T-cell (primary cell): ENCODE measurements at places on chromosomes 7 and 10.

GRCh38 chr7:152984421-152984820 is 224.9 kb downstream of the ACTR3B start:
- H3K36me3 ChIP-seq: no peaks in the 10 kb centered on the region
- H3K27me3 ChIP-seq: no peaks in the 10 kb centered on the region
- no peaks in the 10 kb centered on the region for H3K4me1 ChIP-seq
- H3K27ac ChIP-seq: no peak overlapping the region

- no peaks in the 10 kb centered on the region for H3K27me3 ChIP-seq
- H3K4me1 ChIP-seq: no peaks in the 10 kb centered on the region
- H3K27ac ChIP-seq: no peak overlapping the region
- H3K36me3 ChIP-seq: peaks cover 5% of the 10 kb centered on the region
- DNase-seq: no peak
Measured at GRCh38 chr7:155725006-155725355, 80.5 kb downstream of the RBM33 start.

- no peaks in the 10 kb centered on the region for H3K4me1 ChIP-seq
- no peaks in the 10 kb centered on the region for H3K36me3 ChIP-seq
- no peaks in the 10 kb centered on the region for H3K27me3 ChIP-seq
- no peak overlapping the region for H3K4me3 ChIP-seq
- no peak for DNase-seq
Measured at GRCh38 chr10:123526356-123527064, 139.6 kb upstream of the GPR26 start.

- H3K27me3 ChIP-seq: no peaks in the 10 kb centered on the region
- H3K4me3 ChIP-seq: no peak overlapping the region
- H3K36me3 ChIP-seq: peaks cover 9% of the 10 kb centered on the region
- H3K27ac ChIP-seq: no peak overlapping the region
Measured at GRCh38 chr7:67100956-67101361, 104.3 kb downstream of the TYW1 start.

DNA sequence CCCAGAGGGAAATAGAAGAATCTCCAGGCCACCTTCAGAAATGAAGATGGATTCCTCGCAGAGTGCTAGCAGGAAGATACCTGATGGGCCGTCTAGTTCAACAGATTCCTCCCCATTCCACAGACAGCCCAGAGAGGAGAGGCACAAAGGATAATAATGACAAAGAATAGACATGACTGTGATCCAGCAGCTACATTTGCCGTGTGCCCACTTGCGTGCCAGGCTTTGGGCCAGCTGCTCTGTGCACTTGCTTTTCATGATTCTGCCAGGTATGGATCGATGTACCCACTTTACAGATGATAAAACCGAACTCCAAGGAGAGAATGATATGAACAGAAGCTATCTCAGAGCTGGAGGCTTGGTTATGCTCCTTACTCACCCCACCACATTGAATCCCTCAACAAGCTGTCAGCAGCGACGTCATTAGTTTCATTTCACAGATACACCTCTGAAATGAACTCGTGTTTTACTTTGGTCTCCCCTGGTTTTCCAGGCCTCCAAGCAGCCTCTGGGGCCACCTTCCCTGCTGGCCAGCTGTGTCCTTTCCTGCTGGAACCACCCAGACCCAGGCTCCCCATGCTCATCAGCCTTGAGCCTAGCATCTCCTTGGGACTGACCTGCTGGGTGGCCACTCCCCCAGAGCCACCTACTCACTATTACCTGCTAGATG is 11.9 kb upstream of the WDFY4 start:
- no peaks in the 10 kb centered on the region for H3K4me1 ChIP-seq
- H3K27ac ChIP-seq: no peak overlapping the region
- H3K27me3 ChIP-seq: no peaks in the 10 kb centered on the region
- H3K4me3 ChIP-seq: no peak overlapping the region
- DNase-seq: no peak

DNA sequence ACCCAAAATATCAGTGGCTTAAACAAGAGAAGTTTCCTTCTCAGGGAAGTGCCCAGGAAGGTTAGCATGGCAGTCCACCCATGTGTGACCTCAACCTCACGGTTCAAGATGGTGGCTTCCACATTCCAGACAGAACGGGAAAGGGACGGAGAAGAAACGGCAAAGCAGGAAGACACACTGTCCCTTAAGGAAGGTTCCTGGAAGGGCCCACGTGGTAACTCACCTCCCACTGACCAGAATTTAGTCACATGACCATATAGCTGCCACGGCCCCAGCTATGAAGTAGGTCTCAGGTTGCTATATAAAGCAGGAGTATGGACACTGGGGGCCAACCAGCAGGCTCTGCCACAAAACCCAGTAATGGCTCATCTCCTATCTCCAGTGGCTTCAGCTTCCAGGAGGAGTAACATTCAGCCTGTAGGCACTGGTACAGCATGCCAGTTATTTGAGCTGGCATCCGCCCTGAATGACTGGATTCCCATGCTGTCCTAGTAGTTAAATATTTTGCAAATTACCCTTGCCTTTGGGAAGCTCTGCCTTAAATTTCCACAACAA is 278.5 kb upstream of the KLF14 start:
- H3K4me3 ChIP-seq: no peak overlapping the region
- H3K27ac ChIP-seq: peak overlapping the region; percentile 69
- DNase-seq: no peak
- peaks cover 5% of the 10 kb centered on the region for H3K36me3 ChIP-seq
- no peaks in the 10 kb centered on the region for H3K27me3 ChIP-seq

GRCh38 chr7:14886533-14886932 is 16.0 kb downstream of the DGKB start:
- no peaks in the 10 kb centered on the region for H3K4me1 ChIP-seq
- DNase-seq: no peak
- H3K27me3 ChIP-seq: no peaks in the 10 kb centered on the region
- no peaks in the 10 kb centered on the region for H3K36me3 ChIP-seq
- no peak overlapping the region for H3K4me3 ChIP-seq
- no peak overlapping the region for H3K27ac ChIP-seq

DNA sequence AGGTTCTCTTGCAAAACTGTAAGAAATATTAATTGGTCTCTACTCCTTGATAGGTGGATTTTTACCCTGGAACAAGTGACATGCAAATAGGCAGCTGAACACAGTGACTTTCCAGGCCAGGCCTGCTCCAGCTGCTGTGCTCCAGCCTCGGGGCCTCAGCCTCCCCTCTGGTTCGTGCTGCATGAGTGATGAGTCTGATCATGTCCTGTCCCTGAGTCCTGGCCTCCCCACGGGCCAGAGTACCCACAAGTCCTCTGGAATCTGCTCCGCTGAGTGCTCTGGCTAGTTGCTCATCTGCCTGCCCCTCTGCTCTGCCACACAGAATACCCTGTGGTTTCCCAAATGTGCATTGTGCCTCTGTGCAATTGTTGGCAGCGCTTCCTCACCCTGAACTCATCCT is 80.1 kb upstream of the PDZD8 start:
- peaks cover 29% of the 10 kb centered on the region for H3K27me3 ChIP-seq
- no peak overlapping the region for H3K27ac ChIP-seq
- no peak for DNase-seq
- H3K36me3 ChIP-seq: no peaks in the 10 kb centered on the region

- H3K27ac ChIP-seq: no peak overlapping the region
- H3K4me1 ChIP-seq: no peaks in the 10 kb centered on the region
- no peak for DNase-seq
- no peak overlapping the region for H3K4me3 ChIP-seq
- H3K27me3 ChIP-seq: no peaks in the 10 kb centered on the region
Measured at GRCh38 chr10:2478656-2479055, 588.7 kb upstream of the PFKP start.

GRCh38 chr10:79404231-79404609 is 41.2 kb downstream of the ZCCHC24 start:
- no peaks in the 10 kb centered on the region for H3K36me3 ChIP-seq
- peaks cover 2% of the 10 kb centered on the region for H3K27me3 ChIP-seq
- H3K4me3 ChIP-seq: no peak overlapping the region
- no peak overlapping the region for H3K27ac ChIP-seq

DNA sequence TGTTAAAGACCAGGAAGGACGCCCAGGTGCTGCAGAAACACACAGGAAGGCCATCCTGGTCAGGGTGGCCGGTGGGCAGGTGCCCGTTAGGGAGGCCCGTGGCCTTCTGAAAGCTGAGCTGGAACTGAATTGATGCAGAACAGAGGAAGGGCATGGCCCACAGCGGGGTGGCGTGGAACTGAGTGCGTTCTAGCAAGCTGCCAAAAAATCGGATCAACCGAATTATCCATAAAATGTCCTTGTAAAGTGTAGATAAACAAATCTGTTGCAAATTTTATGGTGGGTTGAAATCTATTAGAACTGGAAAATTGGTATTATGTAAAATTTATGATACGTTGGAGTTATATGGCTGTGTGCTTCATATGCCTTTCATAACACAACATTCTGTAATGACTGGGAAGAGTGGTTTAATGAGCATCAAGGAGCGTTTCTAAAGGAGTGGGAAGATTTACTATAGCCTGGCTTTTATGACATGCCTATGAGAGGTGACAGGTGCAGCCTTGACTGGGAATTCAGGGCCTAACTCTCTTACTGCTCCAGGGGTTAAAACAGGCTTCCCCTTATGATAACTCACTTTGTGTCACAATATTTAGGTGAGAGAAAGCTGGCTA is 108.1 kb downstream of the GPR26 start:
- H3K4me3 ChIP-seq: no peak overlapping the region
- no peaks in the 10 kb centered on the region for H3K36me3 ChIP-seq
- peaks cover 5% of the 10 kb centered on the region for H3K27me3 ChIP-seq
- DNase-seq: no peak

DNA sequence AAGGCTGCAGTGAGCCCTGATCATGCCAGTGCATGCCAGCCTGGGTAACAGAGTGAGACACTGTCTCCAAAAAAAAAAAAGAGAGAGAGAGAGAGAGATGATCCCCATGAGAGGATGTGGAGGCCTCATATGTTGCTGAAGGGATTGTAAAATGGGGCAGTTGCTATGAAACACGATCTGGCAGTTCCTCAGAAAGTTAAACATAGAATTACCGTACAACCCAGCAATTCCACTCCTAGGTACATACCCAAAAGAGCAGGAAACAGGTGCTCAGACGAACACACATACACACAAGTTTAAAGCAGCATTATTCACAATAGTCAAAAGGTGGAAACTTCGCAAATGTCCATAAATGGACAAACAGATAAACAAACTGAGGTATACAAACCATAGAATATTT is 27.4 kb upstream of the CYTH3 start:
- H3K27ac ChIP-seq: no peak overlapping the region
- no peaks in the 10 kb centered on the region for H3K27me3 ChIP-seq
- no peak for DNase-seq
- no peaks in the 10 kb centered on the region for H3K4me1 ChIP-seq
- no peak overlapping the region for H3K4me3 ChIP-seq
- no peaks in the 10 kb centered on the region for H3K36me3 ChIP-seq

- no peaks in the 10 kb centered on the region for H3K36me3 ChIP-seq
- H3K4me1 ChIP-seq: no peaks in the 10 kb centered on the region
- no peak overlapping the region for H3K27ac ChIP-seq
- peaks cover 7% of the 10 kb centered on the region for H3K27me3 ChIP-seq
- no peak overlapping the region for H3K4me3 ChIP-seq
- no peak for DNase-seq
Measured at GRCh38 chr10:3402187-3402751, 229.7 kb upstream of the PITRM1 start.

- H3K27ac ChIP-seq: no peak overlapping the region
- no peak overlapping the region for H3K4me3 ChIP-seq
- H3K36me3 ChIP-seq: no peaks in the 10 kb centered on the region
Measured at GRCh38 chr7:43693687-43694398, 35.5 kb downstream of the COA1 start.

GRCh38 chr10:8768852-8769251 is 714.4 kb downstream of the GATA3 start:
- no peaks in the 10 kb centered on the region for H3K27me3 ChIP-seq
- H3K36me3 ChIP-seq: no peaks in the 10 kb centered on the region
- no peak overlapping the region for H3K27ac ChIP-seq
- no peak for DNase-seq

- no peak overlapping the region for H3K4me3 ChIP-seq
- H3K36me3 ChIP-seq: no peaks in the 10 kb centered on the region
- no peak for DNase-seq
- H3K27ac ChIP-seq: no peak overlapping the region
- no peaks in the 10 kb centered on the region for H3K27me3 ChIP-seq
Measured at GRCh38 chr10:62502995-62503613, 128.9 kb downstream of the ZNF365 start.

DNA sequence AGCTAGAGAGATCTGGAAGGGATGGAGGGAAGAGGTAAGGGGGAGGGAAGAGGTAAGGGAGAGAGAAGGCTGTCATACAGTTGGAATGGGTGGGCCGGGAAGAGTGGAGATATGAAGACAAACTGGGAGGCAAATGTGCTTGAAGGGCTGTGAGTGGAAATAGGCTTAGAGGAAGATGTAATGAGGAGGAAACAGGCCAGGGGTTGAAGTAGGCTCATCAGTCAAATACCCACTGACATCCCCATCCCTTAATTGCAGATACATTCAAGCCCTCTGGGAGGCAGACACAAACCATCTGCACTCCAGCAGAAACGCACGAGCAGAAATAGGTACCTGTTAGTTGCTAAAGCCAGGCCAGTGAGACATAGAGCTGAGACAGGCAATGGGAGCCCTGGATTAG is 2.1 kb downstream of the SYNPO2L start:
- no peak overlapping the region for H3K27ac ChIP-seq
- no peak for DNase-seq
- peaks cover 6% of the 10 kb centered on the region for H3K27me3 ChIP-seq
- no peaks in the 10 kb centered on the region for H3K4me1 ChIP-seq

DNA sequence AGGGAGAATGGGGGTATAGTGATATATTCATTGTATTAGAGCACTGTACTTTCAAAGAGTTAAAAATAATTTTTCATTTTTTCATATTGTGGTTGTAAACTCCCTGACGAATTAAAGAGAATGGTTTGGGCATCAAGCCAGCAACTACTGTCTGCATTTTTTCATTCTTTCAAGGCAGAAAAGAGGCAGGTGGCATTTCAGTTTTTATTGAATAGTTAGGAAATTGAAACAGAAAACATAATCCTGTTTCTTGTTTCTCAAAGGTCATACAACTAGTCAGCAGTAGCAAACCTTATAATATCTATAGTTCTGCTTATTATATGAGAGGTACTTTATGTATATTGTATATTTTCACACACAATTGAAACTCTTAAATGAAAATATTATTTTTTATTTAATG is 303.9 kb upstream of the KCND2 start:
- H3K27ac ChIP-seq: no peak overlapping the region
- no peaks in the 10 kb centered on the region for H3K27me3 ChIP-seq
- H3K36me3 ChIP-seq: no peaks in the 10 kb centered on the region
- no peaks in the 10 kb centered on the region for H3K4me1 ChIP-seq

- DNase-seq: no peak
- no peaks in the 10 kb centered on the region for H3K27me3 ChIP-seq
- no peak overlapping the region for H3K27ac ChIP-seq
- no peak overlapping the region for H3K4me3 ChIP-seq
- H3K36me3 ChIP-seq: no peaks in the 10 kb centered on the region
Measured at GRCh38 chr7:24463474-24463873, 109.8 kb upstream of the PALS2 start.

GRCh38 chr10:123236126-123236525 is 81.9 kb downstream of the BUB3 start:
- DNase-seq: no peak
- H3K4me1 ChIP-seq: no peaks in the 10 kb centered on the region
- no peaks in the 10 kb centered on the region for H3K27me3 ChIP-seq
- no peaks in the 10 kb centered on the region for H3K36me3 ChIP-seq
